NCI-H226 (cell line): ENCODE measurements at places on chromosomes 7 and 10.

GRCh38 chr7:98266840-98267239 lies 14.6 kb upstream of the BRI3 start:
- DNase-seq, result no peak

DNA sequence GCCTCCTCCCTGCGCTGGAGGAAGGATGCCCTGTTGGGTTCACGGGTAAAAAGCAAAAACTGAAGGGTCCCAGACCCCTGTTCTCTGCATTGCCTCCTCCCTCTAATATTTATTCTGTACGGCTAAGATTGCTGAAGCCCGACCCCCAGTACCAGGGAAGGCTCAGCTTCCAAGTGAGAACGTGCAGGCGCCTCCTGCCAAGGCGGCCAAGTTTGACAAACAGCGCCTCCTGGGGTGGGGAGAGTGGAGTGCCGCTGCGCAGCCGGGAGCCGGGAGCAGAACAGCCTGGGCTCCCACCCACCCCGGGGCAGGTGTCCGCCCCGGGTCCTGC lies 4.7 kb upstream of the EBF3 start:
- DNase-seq, result no peak

DNA sequence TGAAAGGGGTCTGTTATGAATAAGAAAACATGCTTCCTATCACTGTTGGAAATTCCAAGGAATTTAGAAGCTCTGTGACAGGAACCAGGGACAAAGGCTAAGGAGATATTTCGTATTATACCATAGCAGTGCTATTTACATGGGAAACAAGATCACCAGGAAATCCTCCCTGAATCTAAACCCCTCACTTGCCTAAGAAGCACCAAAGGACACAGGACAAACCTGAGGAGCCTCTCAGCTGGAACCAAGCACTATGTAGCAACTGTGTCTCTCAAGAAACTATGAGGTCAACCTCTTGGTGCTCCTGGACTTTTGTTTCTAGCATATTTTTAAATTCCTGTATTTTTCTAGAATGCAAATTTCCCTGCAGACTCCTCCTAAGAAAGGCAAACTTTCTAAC lies 20.8 kb upstream of the IFIT1B start:
- DNase-seq, result no peak

GRCh38 chr7:129969881-129970446 lies 17.2 kb upstream of the UBE2H start:
- peak; percentile 97 for DNase-seq

- no peak for DNase-seq
These were observed 562 bp downstream of the NUB1 start for GRCh38 chr7:151342102-151342646.

DNA sequence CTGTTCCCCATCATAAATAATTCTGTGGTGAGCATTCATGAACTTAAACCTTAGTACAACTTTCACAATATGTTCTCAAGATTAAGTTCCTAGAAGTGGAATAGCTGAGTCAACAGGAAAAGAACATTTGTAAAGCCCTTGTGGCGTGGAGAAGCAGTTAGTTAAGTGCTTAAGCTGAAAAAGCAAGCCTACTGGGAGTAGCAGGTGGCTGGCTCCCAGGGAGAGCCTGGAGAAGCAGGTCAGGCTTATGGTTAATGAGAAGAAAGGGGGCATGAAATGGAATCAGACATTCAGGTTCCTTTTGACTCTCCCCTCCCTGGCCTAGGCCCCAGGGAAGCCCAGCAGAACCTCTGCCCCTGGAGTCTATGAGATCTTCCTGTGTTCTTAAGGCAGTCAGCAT lies 35.3 kb downstream of the VSTM4 start:
- no peak for DNase-seq

DNA sequence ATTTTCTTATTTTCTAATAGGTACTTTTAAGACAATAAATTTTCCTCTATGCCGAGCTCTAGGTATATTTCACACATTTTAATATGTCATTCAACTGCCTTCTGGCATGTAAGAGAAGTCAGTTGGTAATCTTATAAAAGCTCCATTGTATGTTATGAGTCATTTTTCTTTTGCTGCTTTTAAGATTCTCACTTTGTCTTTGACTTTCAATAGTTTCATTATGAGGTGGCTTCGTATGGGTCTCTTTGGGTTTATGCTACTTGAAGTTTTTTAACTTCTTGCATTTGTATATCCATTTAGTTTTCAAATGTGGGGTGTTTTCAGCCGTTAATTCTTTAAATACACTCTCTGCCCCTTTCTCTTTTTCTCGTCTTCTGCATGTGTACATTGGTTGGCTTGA lies 80.5 kb downstream of the ABCA13 start:
- peak; percentile 46 for DNase-seq

DNA sequence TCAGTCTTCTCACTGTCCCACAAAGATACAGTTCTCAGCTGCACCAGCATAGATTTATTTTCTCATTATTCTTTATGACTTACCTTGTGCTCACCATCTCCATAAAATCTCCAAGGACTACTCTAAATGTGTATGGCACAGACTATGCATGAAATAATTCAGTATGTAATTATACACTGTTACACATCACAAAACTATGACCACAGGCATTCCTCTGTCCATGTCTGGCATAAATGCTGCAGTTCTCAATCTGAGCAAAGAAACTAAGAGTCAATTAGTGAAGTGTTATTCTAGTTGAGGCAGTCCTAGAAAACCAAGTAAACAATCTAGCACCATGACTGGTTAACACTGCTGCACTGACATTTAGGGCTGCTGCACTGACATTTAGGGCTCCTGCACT lies 2.7 kb downstream of the CYCS start:
- DNase-seq, result no peak

DNA sequence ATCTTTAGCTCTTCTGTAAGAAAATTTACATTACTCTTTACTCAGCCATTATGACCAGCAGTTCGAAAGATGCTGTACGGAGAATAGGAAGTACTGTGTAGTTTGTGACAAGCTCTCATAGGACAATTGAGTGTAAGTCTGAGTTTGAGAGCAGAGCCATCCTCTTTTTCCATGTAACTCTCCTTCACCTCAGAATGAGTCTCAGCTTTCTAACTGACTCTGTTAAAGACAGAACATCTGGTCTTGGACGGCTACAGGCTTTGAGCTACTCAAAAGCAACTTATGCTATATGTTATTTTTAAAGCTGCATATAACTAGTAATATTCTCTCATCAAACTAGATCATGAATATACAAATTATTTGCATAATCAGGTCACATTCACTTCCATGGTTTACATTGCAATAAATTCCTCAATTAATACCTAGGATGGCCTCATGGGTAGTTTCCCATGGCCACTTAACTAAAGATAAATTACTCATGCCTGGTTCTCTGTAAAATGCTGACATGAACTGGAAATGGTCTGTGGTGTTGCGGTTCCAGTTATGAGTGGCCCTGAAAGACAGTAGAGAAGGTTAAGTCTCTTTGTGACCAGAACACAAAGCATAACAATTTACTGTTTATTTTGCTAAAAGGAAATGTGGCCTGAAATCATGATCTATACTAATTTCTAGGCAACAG lies 358.7 kb downstream of the PHF14 start:
- no peak for DNase-seq
